Activated effector memory CD4-positive, alpha-beta T cell treated with Interleukin-2 at 50 U/mL for 16 hours (primary cell): ENCODE measurements at places on chromosomes 11 and 22.

DNA sequence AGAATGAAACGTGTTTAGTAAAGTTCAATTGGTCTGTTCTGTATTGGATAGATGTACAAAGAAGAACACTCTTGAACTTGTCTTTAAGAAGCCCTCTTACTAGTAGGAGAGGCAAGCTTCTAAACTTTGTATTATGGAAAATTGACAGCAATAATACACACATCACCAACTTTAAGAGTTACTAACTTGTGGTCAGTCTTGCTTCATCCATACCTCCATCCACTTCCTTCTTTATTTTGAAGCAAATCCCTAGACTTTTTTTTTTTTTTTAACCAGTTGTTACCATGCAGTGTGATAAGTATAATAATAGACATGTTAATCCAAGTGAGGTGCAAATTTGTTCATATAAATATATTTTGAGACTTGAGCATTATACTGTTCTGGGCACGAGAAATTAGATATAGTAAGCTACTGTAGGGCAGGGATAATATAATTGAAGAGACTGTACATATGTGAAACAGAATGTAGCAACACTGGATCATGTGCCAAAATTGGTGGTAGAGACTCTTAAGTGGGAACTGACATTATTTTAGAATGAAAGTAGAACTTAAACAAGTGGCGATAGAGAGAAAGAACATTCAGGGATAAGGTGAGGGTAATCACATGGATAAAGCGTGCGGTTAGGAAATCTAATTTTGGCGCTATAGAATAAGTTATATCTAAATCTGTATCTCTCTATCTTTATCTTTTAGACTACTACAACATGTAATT is 6.5 kb downstream of the FAR1 start:
- DNase-seq, result no peak

- DNase-seq, result no peak
These were observed at the start of gene FOLH1 for GRCh38 chr11:49208006-49208721. Gene FOLH1 (minus strand): TSS chr11:49208602. CDS start chr11:49208409, 193 bp downstream.

- no peak for DNase-seq
These were observed 14.5 kb downstream of the ATG16L2 start for GRCh38 chr11:72828692-72829101.

DNA sequence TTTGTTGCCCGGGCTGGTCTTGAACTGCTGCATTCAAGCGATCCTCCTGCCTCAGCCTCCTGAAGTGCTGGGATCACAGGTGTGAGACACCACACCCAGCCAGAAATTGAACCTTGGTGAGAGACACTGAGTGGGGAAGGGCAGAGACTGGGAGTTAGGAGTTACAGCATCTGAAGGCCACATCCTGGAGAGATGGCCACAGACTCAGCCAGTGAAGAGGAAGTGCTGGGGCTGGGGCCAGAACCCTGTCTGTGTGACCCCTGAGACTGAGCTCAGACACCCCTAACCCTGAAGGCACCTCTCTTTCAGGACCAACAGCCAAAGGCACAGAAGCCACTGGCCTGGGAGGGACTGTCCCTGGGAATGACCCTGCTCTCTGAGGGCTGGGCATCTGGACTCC is 33.8 kb downstream of the TXN2 start:
- DNase-seq, result no peak

- no peak for DNase-seq
These were observed 31.6 kb downstream of the TTC12 start for GRCh38 chr11:113345978-113346377.

GRCh38 chr11:73159297-73159696 is 17.2 kb upstream of the FCHSD2 start:
- no peak for DNase-seq

GRCh38 chr22:49670456-49671330 is 157.0 kb downstream of the BRD1 start:
- no peak for DNase-seq

- no peak for DNase-seq
These were observed 1.1 kb downstream of the LRP4 start for GRCh38 chr11:46917109-46917761.

- DNase-seq, result no peak
These were observed 3.3 kb downstream of the A4GALT start for GRCh38 chr22:42717197-42717928.

- no peak for DNase-seq
These were observed 303.7 kb downstream of the TTC28 start for GRCh38 chr22:28375761-28376534.

DNA sequence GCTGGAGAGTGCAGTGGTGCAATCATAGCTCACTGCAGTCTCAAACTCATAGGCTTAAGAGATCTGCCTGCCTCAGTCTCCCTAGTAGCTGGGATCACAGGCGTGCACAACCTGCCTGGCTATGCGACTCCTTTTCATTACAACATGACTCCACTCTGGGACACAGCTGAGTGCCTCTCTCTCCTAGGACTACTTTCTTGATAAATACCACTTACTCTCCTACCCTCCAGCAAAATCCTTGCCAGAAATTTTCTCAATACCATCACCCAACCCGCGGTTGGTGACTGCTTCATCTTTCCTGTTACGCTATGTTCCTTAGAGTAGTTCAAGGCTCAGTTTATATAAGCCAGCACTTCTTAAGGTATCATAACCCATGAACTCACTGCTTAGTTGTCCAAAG is 26.9 kb downstream of the ARFGAP3 start:
- DNase-seq, result no peak

GRCh38 chr22:25085930-25086901 is 113.4 kb upstream of the CRYBB3 start:
- DNase-seq, result no peak

- no peak for DNase-seq
These were observed 39.5 kb downstream of the TMPRSS5 start for GRCh38 chr11:113666584-113666983.

DNA sequence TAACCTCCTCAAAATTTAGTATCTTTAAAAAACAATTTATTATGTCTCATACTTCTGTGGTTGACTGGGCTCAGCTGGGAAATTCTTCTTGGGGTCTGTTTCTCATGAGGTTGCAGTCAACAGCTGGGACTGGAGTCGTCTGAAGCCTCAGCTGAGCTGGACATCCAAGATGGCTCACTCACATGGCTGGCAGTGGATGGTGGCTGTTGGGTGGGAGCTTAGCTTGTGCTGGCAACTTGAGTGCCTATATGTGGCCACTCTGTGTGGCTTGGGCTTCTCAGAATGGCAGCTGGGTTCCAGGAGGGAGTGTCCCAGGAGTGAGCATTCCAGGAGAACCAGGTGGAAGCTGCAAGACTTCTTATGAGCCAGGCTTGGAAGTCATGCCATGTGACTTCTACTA is 13.2 kb downstream of the THY1 start:
- DNase-seq, result no peak

DNA sequence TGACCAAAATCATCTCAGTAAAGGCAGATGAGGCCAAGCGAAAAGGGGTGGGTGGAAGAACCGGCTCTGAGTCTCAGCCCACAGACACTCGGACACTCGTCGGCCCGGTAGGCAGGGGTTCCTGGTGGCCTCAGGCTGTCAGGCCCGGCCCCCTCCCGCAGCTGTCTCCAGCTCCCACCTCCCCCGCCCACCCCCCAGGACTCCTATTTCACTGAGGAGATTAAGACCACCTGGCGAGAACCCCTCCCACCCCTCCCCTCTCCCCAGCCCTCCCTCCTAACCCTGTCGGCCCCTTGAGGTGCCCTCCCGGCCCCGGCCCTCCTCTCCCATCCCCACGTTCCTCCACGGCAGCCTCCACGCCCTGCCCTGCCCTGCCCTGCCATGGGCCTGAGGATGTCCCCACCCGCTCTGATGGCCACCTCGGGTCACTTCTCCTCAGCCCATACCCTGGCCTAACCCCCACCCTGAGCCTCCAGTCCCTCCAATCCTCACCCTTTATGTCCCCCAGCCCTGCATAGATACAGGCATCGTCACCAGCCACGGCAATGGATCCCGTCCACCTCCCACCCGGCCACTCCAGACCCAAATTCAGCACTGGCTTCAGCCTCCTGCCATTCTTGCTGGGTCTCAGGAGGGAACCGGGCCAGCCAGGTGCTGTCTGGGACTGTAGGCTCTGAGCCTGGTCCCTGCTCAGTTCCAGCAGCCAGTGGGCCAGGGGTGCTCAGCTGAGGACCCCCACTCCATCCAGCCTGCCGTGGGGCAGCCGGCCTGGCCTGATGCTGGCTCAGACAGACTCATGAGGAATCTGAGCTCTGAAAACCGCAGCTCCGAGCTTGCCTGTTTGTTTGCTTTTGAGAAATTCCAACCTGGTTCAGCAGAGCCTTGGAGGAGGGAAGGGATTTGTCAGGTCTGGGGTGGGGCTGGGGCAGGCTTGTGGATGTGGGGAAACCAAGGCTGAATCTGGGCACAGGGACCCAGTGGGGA is 9.8 kb upstream of the TBX1 start:
- DNase-seq, result no peak

DNA sequence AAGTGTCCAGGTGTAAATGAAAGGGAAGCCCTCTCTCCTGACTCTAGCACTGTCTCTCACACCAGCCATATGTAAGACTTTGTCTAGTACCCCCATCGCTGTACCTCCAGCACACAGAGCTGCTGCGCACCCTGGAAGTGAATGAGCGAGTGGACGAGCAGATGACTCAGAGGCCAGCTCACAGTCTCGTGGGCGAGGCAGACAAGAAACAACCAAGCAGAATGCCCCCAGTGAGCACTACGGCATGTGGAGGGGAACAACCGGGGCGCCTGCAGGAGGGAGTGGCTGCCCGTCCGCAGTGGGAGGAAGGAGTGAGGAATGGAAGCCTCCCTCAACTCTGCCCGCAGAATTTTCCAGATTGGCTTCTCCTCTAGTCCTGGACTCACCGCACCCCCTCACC is 46.4 kb downstream of the MCM5 start:
- DNase-seq, result no peak

DNA sequence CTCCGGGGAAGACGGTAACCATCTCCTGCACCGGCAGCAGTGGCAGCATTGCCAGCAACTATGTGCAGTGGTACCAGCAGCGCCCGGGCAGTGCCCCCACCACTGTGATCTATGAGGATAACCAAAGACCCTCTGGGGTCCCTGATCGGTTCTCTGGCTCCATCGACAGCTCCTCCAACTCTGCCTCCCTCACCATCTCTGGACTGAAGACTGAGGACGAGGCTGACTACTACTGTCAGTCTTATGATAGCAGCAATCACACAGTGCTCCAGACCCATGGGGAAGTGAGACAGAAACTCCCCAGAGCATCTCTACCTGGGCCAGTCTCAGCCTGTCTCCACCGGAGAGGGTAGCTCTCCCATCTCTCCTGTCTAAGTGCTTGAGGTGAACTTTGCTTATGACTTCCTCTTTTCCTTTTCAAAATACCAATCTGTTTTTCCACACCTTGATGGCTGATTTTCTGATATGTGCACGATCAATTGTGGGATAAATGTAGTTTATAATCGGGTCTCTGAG is 48.5 kb upstream of the VPREB1 start:
- DNase-seq, result no peak

DNA sequence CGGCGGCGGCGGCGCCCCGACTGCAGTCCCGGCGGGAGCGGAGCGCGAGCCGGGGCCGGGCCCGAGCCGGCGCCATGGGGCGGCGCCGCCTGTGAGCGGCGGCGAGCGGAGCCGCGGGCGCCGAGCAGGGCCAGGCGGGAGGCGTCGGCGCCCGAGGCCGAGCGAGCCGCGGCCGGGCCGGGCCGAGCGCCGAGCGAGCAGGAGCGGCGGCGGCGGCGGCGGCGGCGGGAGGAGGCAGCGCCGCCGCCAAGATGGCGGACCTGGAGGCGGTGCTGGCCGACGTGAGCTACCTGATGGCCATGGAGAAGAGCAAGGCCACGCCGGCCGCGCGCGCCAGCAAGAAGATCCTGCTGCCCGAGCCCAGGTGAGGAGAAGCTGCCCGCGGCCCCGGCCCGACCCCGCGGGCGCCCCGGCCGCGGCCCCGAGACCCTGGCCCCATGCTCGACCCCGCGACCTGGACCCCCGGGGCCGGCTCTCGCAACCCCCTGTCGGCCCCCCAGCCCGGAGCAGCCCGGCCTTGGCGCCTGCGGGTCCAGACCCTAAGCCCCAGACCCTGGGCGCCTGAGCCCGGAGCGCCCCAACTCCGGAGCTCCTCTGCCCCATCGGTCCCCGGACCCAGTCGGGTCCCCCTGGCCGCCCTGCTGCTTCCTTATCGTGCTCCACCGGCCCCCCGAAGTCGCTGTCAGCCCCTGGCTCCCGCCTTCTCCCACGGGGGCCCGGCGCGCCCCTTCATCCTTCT is at the start of gene GRK2:
GRK2 (plus strand) TSS at position 25 of the 739 bp plus-strand sequence; CDS start at position 252, 227 bp downstream.
- peak; percentile 33 for DNase-seq

GRCh38 chr22:22836635-22837034 is 51.0 kb upstream of the IGLL5 start:
- DNase-seq, result no peak

- DNase-seq, result no peak
These were observed 90.0 kb downstream of the FDX1 start for GRCh38 chr11:110519796-110520195.

DNA sequence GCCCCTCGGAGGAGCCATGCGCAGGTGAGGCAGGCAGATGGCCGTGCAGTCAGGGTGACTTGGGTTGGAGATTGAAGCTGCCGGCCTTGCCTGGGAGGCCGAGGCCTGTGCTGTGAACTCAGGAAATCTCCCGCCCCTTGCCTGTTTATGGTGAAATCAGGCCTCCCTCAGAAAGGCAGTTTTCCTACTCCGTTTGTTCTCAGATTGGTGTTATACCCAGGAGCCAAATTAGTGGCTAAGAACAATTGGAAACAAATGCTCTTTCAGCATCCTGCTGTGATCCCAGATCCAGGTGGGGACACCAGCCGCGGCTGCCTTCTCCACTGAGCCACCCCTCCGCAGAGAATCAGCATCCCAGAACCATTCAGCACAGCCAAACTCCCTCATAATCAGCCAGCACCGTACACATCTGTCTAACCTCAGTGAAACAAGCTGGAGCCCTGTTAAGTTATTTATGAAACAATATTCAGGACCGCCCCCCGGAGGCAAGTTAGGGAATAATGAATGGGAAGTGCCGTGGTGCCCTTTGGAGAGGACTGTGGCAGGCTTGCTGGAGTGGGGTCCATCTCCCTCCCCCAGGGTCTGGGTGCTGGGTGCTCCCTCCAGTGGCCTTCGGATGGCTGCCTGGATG is 60.0 kb downstream of the PKNOX2 start:
- DNase-seq, result no peak

DNA sequence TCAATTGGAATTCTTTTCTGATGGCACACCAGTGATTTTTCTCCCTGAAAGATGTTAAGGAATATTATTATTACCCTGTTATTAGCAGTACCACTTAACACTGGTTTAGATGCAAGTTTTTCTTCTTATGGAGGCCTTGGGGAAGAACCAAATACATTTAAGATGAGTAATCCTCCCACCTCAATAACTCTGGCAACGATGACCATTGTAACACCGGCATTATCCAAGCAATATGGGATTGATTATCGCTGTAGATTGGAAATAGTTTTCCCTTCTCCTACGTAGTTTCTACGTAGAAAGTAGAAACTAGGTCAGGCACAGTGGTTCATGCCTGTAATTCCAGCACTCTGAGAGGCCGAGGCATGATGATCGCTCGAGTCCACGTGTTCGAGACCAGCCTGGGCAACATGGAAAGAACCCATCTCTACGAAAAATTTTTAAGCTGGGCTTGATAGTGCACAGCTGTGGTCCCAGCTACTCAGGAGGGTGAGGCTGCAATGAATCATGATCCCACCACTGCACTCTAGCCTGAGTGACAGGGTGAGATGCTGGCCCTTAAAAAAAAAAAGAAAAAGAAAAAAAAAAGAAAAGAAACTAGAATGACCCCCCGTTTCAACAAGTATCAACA is 45.5 kb downstream of the PACSIN2 start:
- DNase-seq, result no peak

- no peak for DNase-seq
These were observed 14.2 kb upstream of the MOB2 start for GRCh38 chr11:1500466-1501420.

GRCh38 chr11:68297812-68298658 is 14.4 kb upstream of the LRP5 start:
- DNase-seq, result peak; percentile 56

GRCh38 chr11:36945384-36945783 is 347.3 kb upstream of the RAG2 start:
- DNase-seq, result no peak
